ENCODE measurements at places on chromosomes 16 and 17.

DNA sequence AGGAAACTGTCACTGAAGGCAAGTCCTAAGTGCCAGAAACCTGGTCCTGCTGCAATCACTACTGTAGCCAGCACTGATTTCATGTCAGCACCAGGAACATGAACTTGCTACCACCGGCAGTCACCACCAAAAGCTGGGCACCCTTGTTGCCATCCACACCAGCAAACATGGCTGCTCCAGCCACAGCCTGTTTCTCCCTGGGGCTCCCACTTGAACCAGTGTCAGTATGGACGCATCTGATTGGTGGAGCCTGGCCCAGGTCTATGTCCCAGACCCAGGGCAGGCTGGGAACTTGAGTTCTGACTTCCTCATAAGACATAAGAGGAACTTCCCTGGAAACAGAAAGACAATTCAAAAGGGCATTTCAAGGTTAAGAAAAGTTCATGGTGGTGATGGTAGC is 56.5 kb downstream of the COPRS start:
- no peak for DNase-seq

DNA sequence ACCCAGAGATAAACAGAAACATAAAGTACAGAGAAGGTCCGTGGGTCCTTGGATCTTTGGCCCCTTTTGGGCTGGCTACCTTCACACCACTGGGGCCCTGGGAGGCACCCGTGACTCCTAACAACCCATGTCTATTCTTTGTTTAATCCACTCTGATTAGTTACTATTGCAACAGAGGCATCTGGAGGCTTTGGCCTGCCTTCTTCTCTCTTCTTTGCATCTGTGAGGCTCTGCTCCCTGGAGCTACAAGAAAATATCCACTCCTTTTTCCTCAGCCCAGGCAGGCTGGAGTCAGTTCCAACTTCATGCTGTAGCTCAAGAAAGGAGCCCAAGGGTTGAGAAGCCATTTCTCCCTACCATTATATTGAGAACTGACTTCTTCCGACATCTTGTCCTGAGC is 9.5 kb upstream of the CMIP start:
- DNase-seq, result no peak

DNA sequence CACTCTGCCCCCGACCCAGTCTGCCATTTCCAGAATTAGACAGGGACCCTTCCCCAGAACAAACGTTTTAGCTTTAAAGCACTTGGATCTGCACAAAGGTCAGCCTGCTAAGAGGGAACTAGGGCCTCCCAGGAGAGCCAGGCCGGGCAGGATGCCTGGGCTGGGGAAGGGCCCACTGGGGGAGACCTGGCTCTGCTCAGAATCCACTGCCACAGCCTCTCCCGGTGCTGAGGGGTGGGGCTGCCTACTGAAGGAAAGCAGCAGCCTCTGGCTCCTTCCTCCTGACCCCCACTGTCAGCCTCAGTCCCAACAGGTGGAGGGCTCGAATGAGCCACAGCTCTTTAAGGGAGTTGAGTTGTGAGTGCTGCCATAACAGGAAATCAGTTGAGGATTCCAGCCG is 1.7 kb downstream of the YBX2 start:
- no peak for DNase-seq

GRCh38 chr16:67277294-67277998 is 1.9 kb upstream of the PLEKHG4 start:
- no peak for DNase-seq

- no peak for DNase-seq
Observed at GRCh38 chr16:26981266-26981938, 85.3 kb upstream of the C16orf82 start.

GRCh38 chr17:77148077-77148939 is 7.5 kb downstream of the SEC14L1 start:
- no peak for DNase-seq

DNA sequence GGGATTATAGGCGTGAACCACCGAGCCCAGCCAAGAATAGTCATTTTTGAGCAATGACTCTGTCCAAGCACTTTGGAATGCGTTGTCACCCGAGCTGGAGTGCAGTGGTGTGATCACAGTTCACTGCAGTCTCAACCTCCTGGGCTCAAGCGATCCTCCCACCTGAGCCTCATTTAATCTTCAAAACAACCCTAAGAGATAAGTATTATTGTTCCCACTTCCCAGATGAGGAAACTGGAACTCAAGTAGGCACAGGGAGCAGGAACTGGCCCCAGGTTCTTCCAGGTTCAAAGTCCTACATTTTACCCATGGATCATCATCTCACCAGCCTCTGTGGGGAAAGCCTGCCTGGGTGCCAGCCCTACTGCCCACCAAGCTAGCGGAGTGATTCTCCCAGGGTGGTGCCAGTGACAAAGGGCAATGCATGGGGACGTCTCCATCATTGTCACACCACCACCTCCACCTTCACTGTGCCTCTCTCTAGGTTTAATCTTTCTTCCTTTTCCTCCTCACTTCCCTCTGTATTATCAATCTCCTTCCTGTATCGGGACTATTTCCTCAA is 11.3 kb upstream of the RNF157 start:
- DNase-seq, result no peak

DNA sequence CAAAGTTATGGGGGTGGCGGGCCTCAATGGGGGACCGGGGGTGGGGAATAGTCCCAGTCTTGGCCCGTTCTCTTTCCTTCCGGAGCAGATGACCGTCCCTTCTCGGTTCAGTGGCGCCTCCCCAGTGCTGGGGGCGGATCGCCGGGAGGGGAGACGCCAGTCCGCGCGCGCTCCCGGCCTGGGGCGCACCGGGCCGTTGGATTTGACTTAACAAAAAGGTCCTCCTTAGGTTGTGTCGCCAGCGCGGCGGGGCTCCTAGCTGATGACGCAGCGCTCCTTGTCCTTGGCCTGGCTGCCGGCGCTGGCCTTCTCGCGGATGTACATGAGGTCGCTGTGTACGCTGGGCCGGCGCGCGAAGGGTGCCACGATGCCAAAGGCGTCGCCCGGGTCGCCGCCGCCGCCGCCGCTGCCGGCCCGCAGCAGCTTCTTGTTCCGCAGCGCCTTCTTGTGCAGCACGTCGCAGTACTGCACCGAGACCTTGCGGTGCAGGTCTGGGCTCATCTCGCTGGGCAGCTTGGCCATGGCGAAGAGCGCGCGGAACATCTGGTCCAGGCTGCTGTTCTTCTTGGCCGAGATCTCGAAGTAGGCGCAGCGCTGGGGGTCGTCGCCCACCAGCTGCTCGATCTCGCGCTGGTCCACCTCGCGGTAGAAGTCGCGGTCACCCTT is 1.2 kb downstream of the RASD1 start:
- DNase-seq, result peak; percentile 56

DNA sequence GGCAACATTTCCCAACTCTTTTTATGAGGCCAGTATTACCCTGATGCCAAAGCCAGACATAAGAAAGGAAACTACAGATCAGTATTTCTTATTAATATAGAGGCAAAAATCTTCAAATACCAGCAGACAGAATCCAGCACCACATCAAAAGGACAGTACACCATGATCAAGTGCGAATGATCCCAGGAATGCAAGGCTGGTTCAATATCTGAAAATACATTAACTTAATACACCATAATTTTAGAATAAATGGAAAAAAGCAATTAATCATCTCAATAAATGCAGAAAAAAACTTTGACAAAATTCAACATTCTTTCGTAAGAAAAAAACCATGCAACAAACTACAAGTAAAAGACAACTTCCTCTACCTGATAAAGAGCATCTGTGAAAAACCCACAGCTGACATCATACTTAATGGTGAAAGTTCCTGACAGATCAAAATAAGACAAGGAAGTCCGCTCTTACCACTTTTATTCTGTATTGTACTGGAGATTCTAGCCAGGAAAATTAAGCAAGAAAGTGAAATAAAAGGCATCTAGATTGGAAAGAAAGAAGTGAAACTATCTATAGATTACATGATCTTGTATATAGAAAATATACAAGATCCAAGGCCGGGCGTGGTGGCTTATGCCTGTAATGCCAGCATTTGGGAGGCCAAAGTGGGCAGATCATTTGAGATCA is 26.4 kb upstream of the MAPK3 start:
- DNase-seq, result no peak

- no peak for DNase-seq
Observed at GRCh38 chr17:69820876-69821473, 254.1 kb upstream of the KCNJ16 start.
